Breast epithelium (tissue), 4 donors: ENCODE measurements at places on chromosomes 5 and 9. TPM values are rescaled to one million over a fixed set of nuclear protein-coding genes. Genes with fewer than 3 reads are reported as not detected.

Gene ZDHHC11B
- total RNA-seq: 1.1 TPM

Gene WDR31
- total RNA-seq: 3.6 TPM

DNA sequence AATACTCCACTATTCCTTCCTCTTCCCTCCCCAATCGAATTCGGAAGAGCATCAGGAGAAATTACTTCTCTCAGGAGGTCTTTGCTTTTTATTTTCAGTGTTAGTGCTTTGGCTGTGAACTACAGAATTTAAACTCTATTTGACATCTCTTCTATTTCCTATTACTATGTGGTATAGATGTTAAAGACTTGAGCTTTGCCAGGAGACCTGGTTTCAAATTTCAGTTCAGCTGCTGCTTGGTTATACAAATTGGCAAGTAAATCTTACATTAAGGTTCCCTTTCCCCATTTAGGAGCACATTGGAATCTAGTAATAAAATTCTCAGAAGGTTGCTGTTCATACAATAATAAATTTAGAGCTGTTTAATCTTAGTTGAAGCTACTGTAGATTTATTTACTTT lies 13.1 kb downstream of the UHRF2 start:
- DNase-seq: no peak

DNA sequence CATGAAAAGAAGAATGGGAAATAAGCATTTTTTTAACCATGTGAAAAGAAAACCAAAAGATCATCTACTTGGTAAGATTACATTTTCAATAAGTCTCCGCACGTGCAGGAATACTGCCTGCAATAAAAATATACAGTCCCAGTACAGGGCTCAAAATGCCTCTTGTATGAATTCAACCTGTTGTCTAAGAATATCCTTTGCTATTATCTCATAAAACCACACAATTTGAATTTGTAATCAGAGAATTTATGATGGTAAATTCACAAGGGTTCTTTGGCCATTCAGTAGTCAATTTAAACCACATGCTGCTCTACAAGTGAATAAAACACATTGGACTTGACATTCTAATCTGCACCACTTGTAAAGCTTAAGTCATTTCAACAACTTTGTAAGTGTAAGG lies 46.6 kb downstream of the ST8SIA4 start:
- no peak for DNase-seq

- no peak for DNase-seq
These were observed 78.6 kb upstream of the MPDZ start for GRCh38 chr9:13358128-13358527.
